ENCODE measurements at places on chromosomes 7 and 10. TPM values are rescaled to one million over a fixed set of nuclear protein-coding genes. Genes with fewer than 3 reads are reported as not detected.

AGAP9 gene
- 11.7 TPM for total RNA-seq

ODAD2 gene
- total RNA-seq, result 1.8 TPM

DNA sequence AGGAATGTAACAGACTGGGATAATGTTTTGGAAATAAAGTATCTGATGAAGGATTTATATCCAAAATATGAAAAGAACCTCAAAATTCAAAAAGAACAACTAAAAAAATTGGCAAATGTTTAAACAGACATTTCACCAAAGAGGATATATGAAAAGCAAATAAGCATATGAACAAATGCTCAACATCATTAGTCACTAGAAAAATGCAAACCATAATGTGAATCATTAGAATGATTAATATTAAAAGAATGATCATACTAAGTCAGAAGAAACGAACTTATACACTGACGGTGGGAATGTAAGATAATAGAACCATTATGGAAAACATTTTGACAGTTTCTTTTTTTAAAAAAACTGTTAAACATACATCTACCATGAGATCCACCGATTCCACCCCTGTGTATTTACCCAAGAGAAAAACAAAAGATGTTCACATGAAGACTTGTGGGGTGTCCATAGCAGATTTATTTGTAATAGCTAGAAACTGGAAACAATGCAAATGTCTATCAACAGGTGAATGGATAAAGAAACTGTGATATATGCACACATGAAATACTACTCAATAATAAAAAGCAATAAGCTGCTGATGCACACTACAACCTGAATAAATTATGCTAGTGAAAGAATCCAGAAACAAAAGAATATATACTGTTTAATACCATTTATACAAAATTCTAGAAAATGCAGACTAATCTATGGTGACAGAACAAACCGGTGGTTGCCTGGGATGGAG is 35.7 kb downstream of the PRKG1 start:
- no peak for ATAC-seq

DNA sequence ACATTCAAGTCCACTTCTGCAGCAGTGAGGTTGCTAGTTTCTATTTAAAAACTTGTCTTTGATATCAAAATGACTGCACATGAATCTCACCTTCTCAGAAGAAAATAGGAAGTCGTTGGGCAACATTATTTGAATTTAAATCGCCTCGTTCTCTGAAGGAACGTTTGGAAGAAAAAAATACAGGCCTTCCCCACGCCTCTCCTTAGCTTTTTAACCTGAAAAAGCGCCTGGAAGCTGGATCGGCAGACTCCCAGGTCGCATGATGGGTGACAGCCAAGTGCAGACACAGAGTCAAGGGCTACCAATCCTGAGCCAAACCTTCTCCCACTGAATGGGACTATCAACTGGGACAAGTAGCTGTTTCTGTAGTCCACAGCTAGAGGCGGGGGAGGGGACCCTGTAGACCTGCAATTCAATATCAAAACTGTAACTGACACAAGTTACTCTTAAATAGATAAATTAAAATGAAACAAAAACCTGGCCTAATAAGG is 2.2 kb downstream of the FAM53B start:
- ATAC-seq, result no peak

DNA sequence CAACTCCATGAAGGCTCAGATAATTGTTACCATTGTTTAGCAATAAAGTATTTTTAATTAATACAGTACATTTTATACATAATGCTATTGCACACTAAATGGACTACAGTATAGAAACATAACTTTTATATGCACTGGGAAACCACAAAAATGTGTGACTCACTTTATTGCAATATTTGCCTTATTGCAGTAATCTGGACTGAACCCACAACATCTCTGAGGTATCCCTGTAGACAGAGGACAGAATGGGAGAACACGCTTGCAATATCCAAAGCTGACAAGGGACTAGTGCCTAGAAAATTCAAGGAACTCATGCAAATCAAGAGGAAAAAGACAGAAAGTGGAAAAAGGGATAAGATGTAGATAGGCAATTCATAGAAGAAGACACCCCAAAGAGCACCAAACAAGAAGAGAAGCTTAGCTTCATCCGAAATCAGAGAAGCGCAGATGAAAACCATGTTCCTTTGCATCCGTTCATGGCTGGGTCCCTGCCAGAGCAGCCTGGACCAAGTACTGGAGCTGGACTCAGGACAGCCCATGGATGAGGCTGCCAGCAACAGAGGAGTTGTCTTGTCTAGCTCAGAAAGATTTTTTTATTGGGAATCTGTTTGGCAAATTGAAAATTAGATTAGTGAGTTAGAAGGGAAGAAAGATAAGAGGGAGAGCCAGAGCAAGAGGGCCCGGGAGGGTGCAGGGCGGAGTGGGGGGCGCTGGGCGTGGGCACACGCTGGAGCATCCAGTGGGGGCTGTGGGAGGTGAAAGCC is 16.0 kb upstream of the GALNTL5 start:
- ATAC-seq, result no peak

DNA sequence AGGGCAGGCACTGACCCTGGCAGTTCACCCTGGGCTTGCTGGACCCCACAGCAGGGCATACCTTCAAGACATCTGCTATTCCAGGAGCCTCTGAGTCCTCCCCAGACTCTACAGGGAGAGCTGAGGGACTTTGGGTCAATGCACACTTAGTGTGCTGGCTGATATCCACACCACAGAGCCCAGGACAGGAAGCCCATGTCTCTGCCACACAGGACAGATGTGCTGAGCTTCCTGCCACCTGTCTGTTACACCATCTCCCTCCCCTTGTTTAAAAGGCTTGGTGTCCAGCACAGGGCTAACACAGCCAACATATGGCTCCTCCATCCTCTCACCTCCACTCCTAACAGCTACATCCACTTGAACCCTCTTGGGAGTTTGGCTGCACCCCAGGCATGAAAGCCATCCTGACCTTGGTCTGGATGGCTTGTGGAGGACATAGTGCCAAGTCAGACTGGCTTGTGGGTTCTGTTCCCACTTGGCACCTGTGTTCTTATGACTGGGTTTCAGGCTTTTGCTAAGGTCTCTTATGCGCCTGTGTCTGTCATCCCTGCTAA is 529.8 kb downstream of the GALNT17 start:
- ATAC-seq, result no peak

DNA sequence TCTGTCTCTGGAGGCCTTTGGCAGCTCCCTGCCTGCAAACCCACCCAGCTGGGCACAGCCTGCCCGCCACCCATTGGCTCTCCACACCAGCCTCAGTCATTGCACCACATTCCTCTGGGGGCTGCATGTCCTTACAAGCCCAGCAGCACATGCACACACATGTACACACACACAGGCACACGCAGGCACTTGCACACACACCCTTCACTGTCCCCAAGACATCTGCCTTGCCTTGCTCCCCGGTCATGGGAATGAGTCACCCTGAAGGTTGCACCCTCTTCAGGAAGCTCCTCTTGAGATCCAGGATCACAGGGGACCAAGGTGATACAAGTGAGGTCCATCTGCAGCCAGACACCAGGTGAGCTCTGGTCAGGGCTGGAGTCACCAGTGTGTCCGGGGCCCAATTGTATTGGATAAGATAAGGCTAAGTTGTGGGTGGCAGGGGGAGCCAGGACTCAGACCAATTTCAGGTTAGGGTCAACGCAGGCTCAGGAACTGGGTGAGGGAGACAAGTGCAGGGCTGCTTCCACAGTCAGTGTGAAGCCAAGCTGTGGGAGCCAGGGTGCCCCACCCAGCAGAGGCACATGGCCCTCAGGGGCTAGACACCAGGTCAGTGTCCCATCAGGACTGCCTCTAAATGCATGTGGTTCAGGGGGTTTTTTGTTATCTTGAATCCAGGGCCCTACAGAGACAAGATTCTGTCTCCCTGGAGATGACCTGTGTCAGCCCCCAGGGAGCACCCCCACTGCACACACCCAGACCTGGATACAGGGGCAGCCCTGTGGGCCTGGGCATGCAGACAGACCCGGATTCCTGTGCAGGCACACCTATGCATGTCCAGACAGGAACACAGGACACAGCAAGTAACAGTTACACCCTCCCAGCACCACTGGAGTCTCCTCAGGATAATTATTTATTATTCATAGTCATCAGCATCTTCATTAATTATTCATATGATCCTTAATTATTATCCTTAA is 33.8 kb downstream of the KCNH2 start:
- ATAC-seq, result no peak

- no peak for ATAC-seq
Measured at GRCh38 chr10:132816718-132817117, 30.8 kb upstream of the NKX6-2 start.

DNA sequence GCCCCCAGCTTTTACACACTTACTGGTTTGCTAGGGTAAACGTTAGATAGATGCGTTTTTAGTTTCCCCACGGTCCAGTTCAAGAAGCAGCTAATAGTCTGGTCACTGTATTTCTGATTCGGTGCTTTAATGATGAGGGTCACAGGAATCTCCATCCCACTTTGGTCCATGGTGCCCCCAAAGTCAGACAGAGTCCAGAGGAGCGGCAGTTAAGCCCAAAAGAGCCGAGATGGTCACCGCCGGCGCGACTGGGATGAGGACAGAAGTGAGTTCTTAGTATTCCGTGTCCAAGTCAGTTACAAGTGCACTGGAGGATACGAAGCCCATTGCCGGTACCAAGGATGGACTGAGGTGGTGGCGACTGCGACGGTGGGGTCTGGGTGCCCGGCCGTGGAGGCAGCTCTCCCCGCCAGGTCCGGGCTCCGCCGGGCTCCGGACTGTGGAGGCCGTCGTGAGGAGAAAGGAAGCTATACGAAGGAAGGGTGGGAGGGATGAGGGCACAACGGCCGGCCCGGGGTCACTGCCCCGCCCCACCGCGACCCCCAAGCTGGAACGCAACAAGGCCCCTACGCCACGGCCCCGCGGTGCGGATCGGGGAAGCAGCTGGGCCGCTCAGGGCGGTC is 663 bp downstream of the HERPUD2 start:
- peak; percentile 21 for ATAC-seq
